ENCODE measurements at places on chromosomes 4 and X. TPM values are rescaled to one million over a fixed set of nuclear protein-coding genes. Genes with fewer than 3 reads are reported as not detected.

The RP2 gene
- 5.8 TPM for total RNA-seq

The TMPRSS11B gene
- total RNA-seq: not detected

The PCYT1B gene
- 0.51 TPM for total RNA-seq

The STAP1 gene
- not detected for total RNA-seq

The LNX1 gene
- 1.0 TPM for total RNA-seq

The MSN gene
- total RNA-seq: 184 TPM

The SMIM10L2A gene
- total RNA-seq: 2.3 TPM

The VCX3B gene
- total RNA-seq: not detected

The TSPAN7 gene
- 0.49 TPM for total RNA-seq

The SASH3 gene
- total RNA-seq: not detected

The PTTG2 gene
- total RNA-seq: not detected

The ADGRG4 gene
- not detected for total RNA-seq

The SPATA4 gene
- 0.38 TPM for total RNA-seq

The SRPX2 gene
- 1.8 TPM for total RNA-seq
